ENCODE measurements at places on chromosomes 5 and 9. TPM values are rescaled to one million over a fixed set of nuclear protein-coding genes. Genes with fewer than 3 reads are reported as not detected.

Gene AFF4
- 26.7 TPM for total RNA-seq

Gene WDR38
- not detected for total RNA-seq

Gene PCDHA6
- not detected for total RNA-seq

Gene TLX3
- not detected for total RNA-seq

Gene LRRC19
- not detected for total RNA-seq

Gene ZNF883
- 0.94 TPM for total RNA-seq
